HEK293T (cell line): ENCODE measurements at places on chromosomes 16 and 17.

DNA sequence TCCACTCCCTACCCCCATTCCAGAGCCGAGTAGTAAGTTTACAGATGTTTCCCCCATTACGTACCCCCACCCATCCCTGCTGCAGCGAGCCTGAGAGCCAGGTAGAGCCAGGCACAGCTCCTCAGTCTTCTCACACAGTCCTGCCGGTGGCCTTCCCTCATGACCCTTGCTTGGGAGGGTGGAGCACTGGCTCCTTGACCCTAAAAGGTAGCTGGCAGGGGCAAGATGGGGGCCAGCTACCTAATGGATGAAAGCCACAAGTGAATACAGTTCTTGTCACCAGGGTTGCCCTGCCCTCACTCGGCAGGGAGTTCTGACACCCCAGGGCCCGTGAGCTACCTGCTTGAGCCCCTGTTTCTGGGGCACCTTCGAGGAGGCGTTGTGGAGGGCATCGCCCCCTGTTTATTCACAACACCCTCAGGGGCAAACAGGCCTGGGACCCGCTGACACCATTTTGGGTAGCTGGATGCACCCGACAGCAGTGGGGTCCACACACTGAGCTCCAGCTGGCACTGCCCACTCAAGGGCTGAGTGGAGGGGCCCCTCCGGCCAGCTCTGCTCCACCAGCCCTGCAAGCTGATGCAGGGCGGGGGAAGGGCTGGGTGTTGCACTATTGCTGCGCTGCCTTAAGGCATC, 22.2 kb downstream of the ADAM11 start:
- no peak for DNase-seq

- DNase-seq, result peak; percentile 88
These were observed at the start of gene UNKL for GRCh38 chr16:1414532-1415260. TSS of gene UNKL (minus strand) at chr16:1414704. CDS start at chr16:1414691, 13 bp downstream.

- DNase-seq, result no peak
These were observed 17.9 kb downstream of the KPNA2 start for GRCh38 chr17:68053231-68054013.

- no peak for DNase-seq
These were observed 16.3 kb upstream of the MAP3K14 start for GRCh38 chr17:45332989-45333701.

DNA sequence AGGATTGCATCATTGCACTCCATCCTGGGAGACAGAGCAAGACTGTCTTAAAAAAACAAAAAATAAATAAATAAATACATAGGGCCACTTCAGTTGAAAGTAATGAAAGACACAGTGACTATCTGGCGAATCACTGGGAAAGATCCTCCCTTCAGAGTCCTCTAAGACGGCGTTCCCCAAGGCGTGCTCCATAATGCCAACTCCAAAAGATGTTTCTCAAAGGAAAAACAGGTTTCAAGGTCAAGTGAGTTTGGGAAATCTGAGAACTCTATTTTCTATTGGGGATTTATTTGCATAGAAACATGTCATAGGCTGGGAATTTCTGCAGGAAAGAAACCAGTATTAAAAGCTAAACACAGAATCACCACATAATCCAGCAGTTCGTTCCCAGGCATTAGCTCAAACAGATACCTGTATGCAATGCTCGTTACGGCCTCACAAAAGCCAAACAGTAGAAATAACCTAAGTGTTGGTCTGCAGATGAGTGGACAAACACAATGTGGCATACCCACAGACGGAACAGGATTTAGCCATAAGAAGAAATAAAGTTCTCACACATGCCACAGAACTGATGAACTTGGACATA, 7.9 kb downstream of the KLHDC4 start:
- DNase-seq, result no peak

DNA sequence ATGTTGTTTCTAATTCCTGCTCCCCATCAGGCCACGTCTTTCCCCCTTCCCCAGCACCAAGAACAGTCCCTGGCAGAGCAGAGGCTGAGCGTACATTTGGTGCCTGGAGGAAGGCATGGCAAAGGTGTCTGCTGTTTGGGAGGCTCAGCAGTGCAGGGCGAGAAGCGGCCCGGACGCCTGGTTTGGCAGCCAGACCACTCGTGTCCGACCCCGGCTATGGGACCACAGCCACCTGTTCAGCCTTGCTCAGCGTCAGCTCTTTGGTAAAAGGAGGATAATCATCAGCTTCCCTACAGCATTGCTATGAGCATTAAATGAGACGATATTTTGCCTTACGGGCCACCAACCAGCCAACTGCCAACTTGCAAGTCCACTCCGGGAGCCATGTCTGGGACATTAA, 106.7 kb upstream of the CREBBP start:
- no peak for DNase-seq

DNA sequence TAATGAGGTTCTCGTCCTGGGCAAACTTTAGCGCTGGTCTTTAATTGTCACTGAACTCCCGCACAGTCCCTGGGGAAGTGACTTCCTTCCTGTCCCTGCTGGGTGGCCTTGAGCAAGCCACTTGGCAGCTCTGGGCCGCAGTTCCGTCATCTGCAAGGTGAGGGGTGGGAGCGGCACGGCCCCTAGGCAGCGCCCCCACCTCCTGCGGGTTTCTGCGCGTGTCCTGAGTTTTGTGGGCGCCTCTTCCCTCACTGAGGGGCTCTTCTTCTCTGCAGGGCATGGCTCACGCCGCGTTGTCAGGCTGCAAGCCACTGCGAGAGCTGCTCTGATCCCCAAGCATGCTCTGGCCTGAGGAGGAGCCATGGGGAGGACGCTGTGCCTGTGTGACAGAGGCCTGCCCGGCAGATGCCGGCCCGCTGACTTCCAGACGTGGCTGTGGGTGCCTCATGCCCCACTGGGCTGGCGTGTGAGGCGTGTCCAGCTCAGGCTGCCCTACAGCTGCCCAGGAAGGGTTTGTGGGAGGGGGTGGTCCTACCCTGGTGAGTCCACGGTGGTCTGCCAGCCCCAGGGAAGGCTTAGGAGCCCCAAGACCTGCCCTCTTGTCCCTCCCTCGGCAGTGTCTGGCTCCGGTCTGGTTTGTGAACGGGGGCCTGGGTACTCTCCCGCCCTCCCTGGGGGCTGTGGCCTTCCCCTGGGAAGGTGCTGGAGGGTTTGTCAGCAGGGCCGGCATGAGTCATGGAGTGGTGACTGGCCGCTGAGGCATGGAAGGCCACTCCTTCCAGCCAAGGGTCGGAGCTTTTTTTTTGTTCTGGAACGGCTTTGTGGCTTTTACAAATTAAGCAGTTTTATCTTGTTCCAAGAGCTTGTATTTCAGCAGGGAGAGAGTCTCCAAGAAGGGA, 182.0 kb downstream of the SEC14L1 start:
- DNase-seq, result peak; percentile 45

DNA sequence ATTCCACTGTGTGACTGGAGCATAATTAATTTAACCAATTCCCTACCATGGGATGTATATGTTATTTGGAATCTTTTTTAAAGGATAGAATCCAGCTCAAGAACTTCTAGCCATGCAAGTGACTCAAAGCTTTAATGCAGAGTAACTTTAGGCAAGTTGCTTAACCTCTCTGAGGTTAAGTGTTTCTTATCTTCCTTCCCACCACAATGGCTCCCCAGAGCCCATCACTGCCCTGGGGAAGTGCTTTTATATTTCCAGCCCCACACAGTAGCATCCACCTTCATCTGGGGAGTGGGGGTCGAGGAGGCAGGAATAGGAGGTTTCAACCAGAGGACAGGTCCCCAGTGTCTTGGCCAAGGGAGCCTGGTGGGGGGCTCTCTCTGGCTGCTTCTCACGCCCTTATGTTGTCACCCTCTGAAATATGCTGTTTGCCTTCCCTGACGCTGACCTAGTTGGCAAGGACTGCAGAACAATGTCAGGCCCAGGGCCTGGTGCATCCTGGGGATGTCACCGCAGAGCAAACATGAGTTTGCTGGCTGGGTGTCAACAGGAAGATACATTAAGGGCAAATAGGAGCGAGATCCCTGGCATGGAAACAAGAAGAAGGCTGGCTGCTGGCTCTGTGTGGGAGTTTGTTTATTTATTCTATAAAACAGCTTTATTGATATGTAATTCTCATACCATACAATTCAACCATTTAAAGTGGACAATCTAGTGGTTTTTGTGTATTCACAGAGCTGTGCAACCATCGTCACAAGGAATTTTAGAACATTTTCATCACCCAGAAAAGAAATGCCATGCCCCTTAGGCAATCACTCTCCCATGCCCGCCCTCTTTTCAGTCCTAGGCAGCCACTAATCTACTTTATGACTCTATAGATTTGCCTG, 46.6 kb upstream of the WSB1 start:
- no peak for DNase-seq

- no peak for DNase-seq
These were observed 10.9 kb upstream of the TAC4 start for GRCh38 chr17:49858796-49859195.

DNA sequence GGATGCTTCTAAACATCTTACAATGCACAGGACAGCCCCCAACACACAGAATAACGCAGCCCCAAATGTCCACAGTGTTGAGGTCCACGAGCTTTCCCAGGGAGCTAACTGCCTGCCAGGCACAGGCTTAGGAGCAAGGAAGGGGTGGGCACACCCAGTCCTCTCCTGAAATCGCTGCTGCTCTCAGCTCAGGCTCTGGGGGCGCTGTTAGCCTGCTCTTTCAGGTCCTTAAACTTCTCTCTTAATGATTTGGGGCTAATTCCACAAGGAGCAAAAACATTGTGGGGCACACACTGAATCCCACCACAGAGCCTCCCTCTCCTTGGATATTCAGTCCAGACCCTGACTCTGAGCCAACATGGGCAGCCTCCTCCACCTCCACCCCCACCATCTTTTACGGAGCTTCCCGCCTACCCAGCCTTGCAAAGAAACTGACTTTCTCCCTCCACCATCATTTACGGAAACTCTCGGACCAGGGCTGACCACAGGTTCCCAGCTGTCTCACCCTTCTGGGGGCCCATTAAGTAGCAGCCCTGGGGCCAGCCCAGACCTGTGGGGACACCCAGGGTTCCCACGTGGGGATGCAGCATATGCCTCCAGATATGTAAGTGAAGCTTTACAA, 1.1 kb downstream of the CD300H start:
- DNase-seq, result peak; percentile 74

GRCh38 chr16:7456211-7456610, 123.6 kb downstream of the RBFOX1 start:
- no peak for DNase-seq

GRCh38 chr17:55533608-55534007, 22.4 kb upstream of the SMIM36 start:
- DNase-seq, result no peak

DNA sequence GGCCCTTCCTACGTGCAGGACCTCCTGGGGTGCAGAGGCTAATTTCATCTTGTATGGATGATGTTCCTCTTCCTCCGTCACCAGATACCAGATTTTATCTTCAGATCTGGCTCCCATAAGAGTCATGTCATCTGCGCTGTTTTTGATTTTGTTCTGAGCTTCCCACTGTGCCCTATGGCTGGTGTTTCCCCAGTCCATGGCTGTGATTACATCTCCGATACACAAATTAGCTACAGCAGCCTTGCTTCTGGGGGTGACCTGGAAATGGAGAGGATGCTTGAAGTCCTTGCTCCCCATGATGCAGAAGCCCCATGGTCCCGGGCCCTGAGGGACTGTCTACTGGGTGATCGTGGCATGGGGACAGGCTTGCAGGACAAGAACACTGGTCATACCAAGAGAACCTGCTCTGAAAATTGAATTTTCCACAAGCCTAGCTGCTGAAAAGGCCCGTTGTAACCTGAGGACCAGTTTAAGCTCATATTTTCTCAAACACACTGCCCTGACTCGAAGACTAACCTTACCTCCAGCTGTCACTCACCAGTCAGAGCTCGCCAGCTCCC, 69.0 kb downstream of the KCNJ12 start:
- DNase-seq, result no peak

GRCh38 chr17:76997981-76998531, 129.9 kb downstream of the MGAT5B start:
- DNase-seq, result no peak

DNA sequence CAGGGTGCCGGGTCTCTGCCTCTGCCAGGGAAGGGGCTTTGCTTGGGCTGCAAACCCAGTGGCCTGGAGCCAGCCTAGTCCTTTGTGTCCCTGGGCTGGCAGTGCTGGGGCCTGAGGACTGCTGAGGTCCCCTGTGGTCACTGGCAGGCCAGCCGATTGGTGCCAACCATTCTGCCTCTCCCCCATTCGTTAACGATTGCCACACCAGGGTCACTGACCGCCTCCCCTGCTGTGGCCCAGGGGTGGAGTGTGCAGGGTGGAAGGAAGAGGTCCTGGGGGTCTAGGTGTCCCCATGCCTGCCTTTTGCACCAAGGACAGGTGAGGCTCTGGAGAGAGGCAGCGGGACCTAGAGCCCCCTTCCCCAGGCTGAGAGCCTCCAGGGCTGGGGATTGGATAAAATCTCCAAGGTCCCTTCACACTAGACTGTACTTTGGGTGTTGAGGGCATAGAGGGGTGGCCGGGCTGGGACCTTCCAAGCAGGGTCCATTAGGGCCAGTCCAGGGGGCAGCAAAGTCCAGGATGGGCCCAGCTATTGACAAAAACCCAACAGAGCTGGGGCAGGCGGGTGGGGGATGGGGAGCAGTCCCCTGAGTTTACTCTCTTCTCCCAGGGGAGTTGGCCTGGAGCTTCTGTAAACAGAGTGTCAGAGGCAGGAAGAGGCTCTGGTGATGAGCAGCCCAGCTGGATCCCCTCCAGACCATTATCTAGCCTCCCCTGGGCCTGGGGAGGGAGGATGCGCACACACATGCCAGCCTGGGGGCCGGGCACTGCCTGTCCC, 1.1 kb downstream of the VASN start:
- no peak for DNase-seq

DNA sequence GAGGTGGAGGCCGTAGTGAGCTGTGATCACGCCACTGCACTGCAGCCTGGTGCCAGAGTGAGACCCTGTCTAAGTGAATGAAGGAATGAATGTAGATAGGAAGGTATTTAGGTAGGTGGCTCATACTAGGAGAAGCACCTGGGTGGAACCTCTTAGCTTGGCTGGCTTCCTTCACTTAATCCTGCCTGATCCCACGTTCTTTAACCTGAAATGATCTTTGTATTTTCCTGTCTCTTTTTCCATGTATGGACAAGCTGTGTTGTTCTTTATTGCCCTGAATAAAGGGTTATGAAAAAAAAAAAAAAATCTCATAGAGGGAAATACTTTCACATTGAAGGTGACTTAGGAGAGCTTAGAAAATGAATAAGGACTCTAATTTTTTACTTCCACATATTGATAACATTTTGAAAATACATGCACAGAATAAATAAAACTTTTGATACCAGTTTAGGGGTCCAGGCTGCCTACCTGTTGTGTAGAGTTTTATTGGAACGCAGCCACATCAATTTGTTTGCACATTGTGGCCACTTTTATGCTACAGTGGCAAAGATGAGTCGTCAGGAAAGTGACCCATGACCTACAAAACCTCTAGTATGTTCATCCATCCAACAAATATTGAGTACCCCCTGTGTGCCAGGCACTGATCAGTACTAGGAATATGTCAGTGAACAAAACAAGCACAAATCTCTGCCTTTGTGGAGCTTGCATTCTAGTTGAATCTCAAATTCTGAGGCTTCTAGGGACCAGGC, 44.6 kb downstream of the VPS35L start:
- DNase-seq, result no peak

- DNase-seq, result no peak
These were observed 3.6 kb downstream of the SCNN1G start for GRCh38 chr16:23186171-23186570.

GRCh38 chr17:11940904-11941303, 56.4 kb downstream of the ZNF18 start:
- no peak for DNase-seq

GRCh38 chr17:83199500-83200201, 120.2 kb downstream of the METRNL start:
- DNase-seq, result no peak
